Activated naive CD4-positive, alpha-beta T cell treated with anti-CD3 and anti-CD28 coated beads, Interleukin-2, amount 10 ng/mL, durations not matched to agents 7 days and 5 days (primary cell): ENCODE measurements at places on chromosomes 7 and 10.

GRCh38 chr10:117903854-117904253, 142.9 kb downstream of the RAB11FIP2 start:
- DNase-seq: no peak

DNA sequence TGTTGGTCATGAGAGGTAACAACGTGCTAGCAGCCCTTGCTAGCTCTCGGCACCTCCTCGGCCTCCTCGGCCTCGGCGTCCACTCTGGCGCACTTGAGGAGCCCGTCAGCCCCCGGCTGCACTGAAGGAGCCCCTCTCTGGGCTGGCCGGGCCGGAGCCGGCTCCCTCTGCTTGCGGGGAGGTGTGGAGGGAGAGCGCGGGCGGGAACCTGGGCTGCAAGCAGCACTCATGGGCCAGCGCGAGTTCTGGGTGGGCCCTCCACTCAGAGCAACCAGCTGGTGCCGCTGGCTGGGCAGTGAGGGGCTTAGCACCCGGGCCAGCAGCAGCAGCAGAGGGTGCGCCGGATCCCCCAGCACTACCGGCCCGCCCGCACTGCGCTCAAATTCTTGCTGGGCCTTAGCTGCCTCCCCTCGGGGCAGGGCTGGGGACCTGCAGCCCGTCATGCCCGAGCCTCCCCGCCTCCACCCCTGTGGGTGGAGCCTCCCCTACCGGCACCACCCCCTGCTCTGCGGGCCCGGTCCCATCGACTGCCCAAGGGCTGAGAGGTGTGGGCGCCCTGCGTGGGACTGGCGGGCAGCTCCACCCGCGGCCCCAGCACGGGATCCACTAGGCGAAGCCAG, 96.1 kb downstream of the PAXIP1 start:
- DNase-seq: no peak

DNA sequence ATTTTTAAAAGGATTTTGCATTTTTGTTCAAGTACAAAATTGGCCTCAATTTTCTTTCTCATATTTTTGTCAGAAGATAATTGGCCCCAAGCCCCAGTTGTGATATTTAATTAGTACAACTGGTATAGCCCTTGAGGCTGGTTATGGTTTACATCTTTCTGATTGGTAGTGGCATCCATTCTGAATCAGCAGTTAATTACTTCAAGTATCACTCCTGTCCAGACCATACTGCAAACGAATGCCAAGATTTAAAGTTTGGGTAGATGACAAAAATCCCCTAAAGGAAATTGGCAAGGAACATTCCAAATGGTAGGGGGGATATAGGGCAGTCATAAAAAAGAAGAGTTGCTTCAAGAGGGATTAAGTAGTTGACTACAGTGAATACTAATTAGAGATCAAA, 23.1 kb downstream of the MYPN start:
- no peak for DNase-seq

DNA sequence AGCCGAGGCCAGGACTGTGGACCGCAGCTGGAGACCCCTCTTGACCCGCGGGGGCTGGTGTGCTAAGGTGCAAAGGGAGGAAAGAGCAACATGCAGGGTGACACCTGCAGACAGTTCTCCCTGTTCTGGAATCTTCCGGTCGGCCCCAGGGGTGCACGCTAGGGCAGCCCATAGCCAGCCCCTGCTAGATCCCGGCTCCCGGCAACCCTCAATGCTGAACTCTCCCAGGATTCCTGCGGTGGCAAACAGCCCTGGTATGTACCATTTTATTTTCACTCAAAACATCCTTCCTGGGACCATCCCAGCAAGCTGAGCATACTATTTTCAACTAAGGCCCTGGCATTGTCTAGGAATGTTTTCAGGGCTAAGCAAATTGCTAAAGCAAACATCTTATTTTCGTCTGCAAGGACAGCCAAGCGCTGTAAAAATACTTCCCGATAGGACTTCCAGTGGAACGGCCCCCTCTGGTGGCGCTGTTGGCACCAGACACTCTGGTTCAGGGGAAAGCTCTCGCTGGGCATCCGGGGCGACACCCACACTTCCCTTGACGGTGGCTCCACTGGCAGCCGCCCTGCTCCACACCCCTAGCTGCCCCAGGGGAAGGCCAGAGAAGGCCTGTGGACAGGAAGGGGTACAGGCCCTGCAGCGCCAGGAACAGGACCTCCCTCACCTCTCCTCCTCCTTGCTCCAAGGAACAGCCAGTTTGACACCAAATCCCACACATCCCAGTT, 99.4 kb downstream of the CTBP2 start:
- peak; percentile 58 for DNase-seq

GRCh38 chr7:127514499-127514898, 70.9 kb downstream of the GCC1 start:
- DNase-seq: no peak
